ENCODE measurements at places on chromosomes 12 and 14. TPM values are rescaled to one million over a fixed set of nuclear protein-coding genes. Genes with fewer than 3 reads are reported as not detected.

DGKA gene
- total RNA-seq, result 140 TPM

ZC2HC1C gene
- not detected for total RNA-seq

LRRC9 gene
- 3.2 TPM for total RNA-seq

RNF34 gene
- 30.2 TPM for total RNA-seq

CLEC4E gene
- total RNA-seq, result not detected

DNA sequence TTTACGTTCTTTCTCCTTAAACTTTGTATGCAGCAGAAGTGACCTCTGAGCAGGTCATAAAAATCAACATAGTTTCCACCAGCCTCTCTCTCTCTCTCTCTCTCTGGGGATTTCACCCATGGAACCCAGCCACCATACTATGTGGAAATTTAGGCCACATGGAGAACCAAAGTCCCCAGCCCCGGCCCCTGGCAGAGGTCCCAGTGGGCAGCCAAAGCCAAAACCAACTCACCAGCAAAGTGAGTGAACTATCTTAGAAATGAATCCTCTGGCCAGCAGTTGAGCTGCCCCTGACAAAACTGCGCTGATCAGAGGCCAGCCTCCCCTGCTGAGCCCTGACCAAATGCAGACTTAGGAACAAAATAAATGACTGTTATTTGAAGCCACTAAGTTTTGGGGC is 9.2 kb downstream of the DUSP6 start:
- H3K4me1 ChIP-seq, result peaks cover 19% of the 10 kb centered on the region
- no peak overlapping the region for H3K4me3 ChIP-seq
- H3K27me3 ChIP-seq, result no peaks in the 10 kb centered on the region
- no peaks in the 10 kb centered on the region for H3K36me3 ChIP-seq

- no peaks in the 10 kb centered on the region for H3K27me3 ChIP-seq
- no peaks in the 10 kb centered on the region for H3K4me1 ChIP-seq
- DNase-seq, result no peak
- H3K36me3 ChIP-seq, result no peaks in the 10 kb centered on the region
- H3K27ac ChIP-seq, result no peak overlapping the region
Measured at GRCh38 chr14:87334997-87335685, 657.8 kb downstream of the GALC start.

- DNase-seq, result no peak
- no peak overlapping the region for H3K4me3 ChIP-seq
- H3K4me1 ChIP-seq, result peaks cover 32% of the 10 kb centered on the region
- H3K36me3 ChIP-seq, result no peaks in the 10 kb centered on the region
Measured at GRCh38 chr14:91349481-91350074, 68.0 kb downstream of the CCDC88C start.

DNA sequence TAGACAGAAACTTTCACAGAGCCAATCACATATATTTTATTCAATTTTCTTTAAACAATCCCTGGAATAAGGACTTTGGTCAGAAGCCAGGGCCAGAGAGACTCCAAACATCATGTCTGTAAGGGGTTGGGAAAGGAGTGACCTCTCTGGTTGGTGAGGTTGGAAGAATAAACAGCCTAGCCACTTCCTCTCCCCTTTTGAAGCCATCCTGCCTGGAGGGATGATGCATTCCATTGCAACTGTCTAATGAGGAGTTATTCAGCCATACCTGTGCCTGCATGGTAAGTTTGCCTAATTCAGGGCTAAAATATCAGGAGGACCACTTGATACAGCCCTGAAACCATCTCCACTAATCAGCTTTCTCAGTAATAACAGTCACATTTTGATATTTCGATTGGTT is 299.8 kb downstream of the KCNH5 start:
- H3K36me3 ChIP-seq, result no peaks in the 10 kb centered on the region
- H3K4me1 ChIP-seq, result no peaks in the 10 kb centered on the region
- H3K27me3 ChIP-seq, result no peaks in the 10 kb centered on the region

DNA sequence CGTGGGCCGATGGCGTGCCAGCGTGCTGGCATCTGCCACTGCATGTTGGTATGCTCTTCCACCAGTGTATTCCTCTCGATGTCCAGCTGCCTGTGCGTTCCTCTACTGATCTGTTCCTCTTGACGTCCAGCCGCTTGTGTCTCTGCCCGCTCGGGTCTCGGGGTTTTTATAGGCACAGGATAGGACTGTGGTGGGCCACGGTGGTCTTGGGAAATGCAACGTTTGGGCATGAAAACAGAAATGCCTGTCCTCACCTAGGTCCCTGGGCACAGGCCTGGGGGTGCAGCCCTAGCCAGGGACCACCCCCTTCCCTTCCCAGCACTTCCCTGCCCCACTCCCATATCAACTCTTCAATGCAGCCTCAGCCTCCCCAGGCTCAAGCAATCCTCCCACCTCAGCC is 10.3 kb upstream of the GALNT6 start:
- no peak for DNase-seq
- H3K4me3 ChIP-seq, result no peak overlapping the region
- H3K27ac ChIP-seq, result no peak overlapping the region
- H3K27me3 ChIP-seq, result no peaks in the 10 kb centered on the region
- no peaks in the 10 kb centered on the region for H3K36me3 ChIP-seq
- H3K4me1 ChIP-seq, result peaks cover 9% of the 10 kb centered on the region

DNA sequence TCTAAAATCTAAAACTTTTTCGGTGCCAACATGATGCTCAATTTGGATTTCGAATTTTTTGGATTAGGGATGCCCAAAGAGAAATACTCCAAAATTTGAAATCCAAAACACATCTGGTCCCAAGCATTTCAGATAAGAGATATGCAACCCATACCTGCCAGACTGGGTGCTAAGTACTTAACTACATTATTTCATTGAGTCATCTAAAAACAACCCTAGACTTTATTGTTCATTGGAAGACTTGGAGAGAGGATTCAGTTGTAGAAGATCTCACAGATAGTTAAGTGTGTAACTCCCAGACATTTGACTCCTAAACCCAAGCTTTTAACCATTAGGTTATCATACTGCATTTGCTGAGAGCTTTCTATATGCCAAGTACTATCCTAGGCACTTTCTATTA is 102.2 kb downstream of the BCAT1 start:
- DNase-seq, result no peak
- H3K4me1 ChIP-seq, result no peaks in the 10 kb centered on the region
- H3K36me3 ChIP-seq, result no peaks in the 10 kb centered on the region
- H3K27ac ChIP-seq, result no peak overlapping the region

DNA sequence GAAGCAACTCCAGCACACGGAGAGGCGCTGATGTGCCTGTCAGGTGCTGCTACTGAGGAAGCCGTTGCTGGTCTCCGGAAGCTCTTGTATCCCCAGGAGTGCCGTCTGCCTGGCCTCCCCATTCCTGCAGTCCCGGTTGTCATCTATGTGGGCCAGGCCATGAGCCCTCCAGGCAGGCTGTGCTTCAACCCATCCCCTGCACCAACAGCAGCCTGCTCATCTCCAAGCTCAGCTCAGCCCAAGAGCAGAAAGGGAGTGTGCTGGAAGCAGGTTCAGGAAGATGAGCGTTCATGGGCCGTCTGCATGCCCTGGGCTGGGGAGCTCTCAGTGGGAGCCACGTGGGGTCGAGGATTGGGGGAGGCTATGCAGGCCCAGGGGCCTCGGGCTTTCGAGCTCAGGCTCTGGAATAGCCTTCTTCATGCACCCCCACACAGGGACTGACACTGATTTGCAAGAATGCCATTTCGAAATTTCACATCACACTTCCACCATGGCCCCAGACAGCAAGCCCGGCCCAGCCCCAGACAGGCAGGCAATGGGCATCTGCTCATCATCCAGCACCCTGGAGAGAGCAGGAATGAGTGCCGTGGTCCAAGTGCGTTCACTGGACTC is 164.5 kb downstream of the KIF26A start:
- H3K4me1 ChIP-seq, result no peaks in the 10 kb centered on the region
- no peak overlapping the region for H3K4me3 ChIP-seq
- DNase-seq, result no peak
- H3K27ac ChIP-seq, result no peak overlapping the region

DNA sequence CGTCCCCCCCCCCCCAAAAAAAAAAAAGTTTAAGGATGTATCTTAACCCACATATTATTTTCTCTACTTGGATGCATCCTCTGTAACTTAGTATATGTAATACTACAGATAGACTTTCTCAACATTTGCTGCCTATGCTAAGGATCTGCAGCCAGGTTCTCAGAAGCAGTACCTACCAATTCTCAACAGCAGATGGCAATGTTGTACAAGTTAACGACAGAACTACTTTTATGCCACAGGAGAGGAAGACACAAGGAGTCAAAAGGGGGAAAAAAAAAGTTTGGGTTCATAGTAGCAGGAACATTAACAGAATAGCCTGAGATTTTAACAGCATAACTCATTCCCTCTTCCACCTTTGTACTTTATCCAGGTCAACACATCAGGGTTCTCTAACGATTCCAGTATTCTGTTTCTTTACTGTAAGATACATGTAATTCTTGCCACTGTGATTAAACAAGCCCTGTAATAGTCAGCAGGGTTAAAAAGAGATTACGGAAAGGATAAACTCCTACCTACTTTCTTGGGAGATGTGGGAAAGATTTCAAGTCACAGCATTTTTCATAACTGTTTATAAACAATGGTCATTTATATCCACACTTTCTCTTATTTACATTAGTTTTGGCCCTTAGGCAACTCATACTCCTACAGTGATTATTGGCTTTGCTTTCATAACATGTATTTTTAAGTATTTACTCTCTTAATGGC is 5.7 kb upstream of the NEK9 start:
- H3K27me3 ChIP-seq, result no peaks in the 10 kb centered on the region
- no peak overlapping the region for H3K4me3 ChIP-seq
- H3K4me1 ChIP-seq, result peaks cover 13% of the 10 kb centered on the region
- peak overlapping the region; percentile 42 for H3K27ac ChIP-seq
- H3K36me3 ChIP-seq, result peaks cover 18% of the 10 kb centered on the region
- DNase-seq, result no peak

- no peak for DNase-seq
- H3K27ac ChIP-seq, result no peak overlapping the region
- H3K4me3 ChIP-seq, result no peak overlapping the region
- H3K27me3 ChIP-seq, result no peaks in the 10 kb centered on the region
- no peaks in the 10 kb centered on the region for H3K4me1 ChIP-seq
- no peaks in the 10 kb centered on the region for H3K36me3 ChIP-seq
Measured at GRCh38 chr12:90229407-90230170, 521.0 kb upstream of the ATP2B1 start.

DNA sequence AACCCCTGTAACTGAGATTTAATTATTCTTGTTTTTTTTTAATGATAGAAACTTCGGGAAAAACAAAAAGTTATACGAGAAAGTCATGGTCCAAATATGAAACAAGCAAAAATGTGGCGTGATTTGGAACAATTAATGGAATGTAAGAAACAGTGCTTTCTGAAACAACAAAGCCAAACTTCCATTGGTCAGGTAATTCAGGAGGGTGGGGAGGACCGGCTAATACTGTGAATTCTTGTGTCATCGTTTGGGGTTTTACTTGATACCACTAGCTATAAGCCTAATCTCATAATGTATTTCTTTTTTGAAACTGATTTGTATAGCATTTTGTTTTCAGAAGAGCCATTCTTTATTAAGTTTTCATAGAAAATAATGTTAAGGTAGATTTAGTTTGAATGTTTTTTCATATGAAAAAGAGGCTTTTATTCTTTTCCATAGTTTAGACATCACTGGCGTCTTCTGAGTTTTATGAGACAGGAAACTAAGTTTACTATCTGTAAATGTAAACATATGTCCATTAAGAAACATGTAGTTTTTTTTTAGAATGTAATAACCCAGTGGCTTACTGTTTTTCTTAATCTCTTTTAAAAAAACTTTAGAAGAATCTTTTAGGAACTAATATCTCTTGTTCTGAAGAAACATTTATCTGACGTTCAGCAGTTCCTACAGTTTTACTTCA is 62.9 kb upstream of the ATP2A2 start:
- no peak for DNase-seq
- no peaks in the 10 kb centered on the region for H3K27me3 ChIP-seq
- H3K36me3 ChIP-seq, result peaks cover 3% of the 10 kb centered on the region
- peaks cover under 1% of the 10 kb centered on the region for H3K4me1 ChIP-seq
- H3K27ac ChIP-seq, result no peak overlapping the region

- no peaks in the 10 kb centered on the region for H3K27me3 ChIP-seq
- no peak for DNase-seq
- no peak overlapping the region for H3K4me3 ChIP-seq
- H3K4me1 ChIP-seq, result no peaks in the 10 kb centered on the region
- no peaks in the 10 kb centered on the region for H3K36me3 ChIP-seq
- no peak overlapping the region for H3K27ac ChIP-seq
Measured at GRCh38 chr14:36452860-36453259, 67.2 kb downstream of the NKX2-1 start.
